ENCODE measurements at places on chromosomes 1 and 21.

DNA sequence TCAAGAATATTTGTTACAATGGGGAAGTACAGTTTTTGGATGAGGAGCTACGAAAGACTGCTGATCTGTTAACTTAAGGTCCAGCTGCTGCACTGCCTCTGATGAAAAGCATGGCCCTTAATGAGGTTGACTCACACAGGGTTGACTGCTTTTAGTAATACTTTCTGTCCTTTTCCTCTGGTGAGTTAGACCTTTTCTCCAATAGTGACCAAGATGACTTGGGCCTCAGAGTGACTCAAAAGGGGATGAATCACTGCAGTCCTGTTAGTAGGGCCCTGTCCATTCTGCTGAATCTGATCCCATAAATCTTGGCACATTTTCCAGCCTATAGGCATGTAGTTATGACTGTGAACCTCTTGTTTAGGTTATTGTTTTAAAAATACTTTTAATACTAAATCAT, 2.7 kb downstream of the DISP1 start:
- no peak for DNase-seq

- DNase-seq: no peak
Observed at GRCh38 chr1:183058851-183059502, 35.8 kb downstream of the LAMC1 start.

- DNase-seq: no peak
Observed at GRCh38 chr1:208115924-208116640, 128.1 kb downstream of the PLXNA2 start.

GRCh38 chr21:34360488-34361241, 3.1 kb upstream of the KCNE2 start:
- DNase-seq: no peak

DNA sequence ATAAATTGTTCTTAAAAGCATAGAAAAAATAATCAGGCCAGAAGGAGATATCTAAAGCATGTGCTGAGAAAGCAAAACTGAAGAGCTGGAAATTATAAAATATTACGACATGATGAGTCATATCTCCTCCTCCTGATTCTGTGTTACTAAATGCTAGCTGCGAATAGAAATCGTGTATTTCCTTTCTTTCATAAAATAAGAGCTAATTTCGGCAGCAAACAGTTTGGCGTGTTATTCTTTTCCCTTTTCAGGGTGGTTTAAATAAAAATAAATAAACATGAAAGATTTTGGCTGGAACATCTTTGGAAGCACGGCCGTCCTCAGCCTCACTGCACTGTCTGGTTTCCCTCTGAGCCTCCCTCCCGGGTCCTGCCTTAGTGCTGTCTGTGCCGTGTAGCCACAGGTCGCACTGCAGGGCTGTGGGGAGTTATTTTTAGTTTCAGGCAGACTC, 56.0 kb downstream of the ADARB1 start:
- DNase-seq: no peak

- no peak for DNase-seq
Observed at GRCh38 chr21:31257265-31257664, 86.8 kb downstream of the TIAM1 start.

DNA sequence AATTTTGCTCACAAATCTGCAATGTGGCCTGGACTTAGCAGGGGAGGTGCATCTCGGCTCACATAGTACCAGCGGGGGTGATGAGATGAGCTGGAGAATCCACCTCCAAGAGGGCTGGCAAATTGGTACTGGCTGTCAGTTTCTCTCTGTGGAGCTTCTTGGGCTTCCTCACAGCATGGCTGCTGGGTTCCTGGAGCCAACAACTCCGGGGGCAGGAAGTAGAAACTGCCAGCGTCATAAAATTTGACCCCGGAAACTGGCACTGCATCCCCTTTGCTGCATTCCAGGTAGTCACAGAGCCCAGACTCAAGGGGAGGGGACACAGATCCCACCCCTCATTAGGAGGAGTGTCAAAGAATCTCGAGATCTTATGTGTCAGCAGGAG, 17.0 kb upstream of the TNFRSF1B start:
- no peak for DNase-seq
